ENCODE measurements at places on chromosomes 13 and 19.

DNA sequence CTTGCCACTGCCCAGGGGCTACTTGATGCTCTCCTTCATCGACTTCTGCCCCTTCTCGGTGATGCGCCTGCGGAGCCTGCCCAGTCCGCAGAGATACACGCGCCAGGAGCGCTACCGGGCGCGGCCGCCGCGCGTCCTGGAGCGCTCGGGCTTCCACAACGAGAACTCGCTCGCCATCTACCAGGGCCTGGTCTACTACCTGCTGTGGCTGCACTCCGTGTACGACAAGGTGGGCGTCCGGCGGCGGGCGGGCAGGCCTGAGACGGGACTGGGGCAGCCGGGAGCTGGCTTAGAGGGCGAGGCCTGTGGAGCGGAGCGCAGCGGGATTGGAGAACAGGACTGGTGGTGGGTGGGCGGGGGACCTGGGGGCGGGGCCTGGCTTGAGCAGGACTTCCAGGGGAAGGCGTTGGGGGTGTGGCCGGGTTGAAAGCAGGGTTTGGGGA, 12.7 kb upstream of the PSMD8 start:
- DNase-seq = peak; percentile 89

DNA sequence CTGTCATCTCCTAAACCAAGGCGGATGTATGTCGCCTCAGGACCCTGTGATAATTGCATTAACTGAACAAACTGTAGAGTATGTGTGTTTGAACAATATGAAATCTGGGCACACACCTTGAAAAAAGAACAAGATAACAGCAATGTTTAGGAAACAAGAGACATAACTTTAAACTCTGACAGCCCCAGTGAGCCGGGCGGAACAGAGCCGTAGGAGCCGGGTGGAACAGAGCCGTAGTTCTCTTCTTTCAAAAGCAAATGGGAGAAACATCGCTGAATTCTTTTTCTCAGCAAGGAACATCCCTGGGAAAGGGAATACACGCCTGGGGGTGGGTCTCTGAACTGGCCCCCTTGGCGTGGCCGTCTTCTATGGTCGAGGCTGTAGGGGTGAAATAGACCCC, 31.8 kb upstream of the ZNF675 start:
- no peak for DNase-seq

GRCh38 chr13:112572366-112572765, 15.6 kb downstream of the TUBGCP3 start:
- no peak for DNase-seq

GRCh38 chr19:18408053-18408476, 10.6 kb upstream of the LRRC25 start:
- no peak for DNase-seq

DNA sequence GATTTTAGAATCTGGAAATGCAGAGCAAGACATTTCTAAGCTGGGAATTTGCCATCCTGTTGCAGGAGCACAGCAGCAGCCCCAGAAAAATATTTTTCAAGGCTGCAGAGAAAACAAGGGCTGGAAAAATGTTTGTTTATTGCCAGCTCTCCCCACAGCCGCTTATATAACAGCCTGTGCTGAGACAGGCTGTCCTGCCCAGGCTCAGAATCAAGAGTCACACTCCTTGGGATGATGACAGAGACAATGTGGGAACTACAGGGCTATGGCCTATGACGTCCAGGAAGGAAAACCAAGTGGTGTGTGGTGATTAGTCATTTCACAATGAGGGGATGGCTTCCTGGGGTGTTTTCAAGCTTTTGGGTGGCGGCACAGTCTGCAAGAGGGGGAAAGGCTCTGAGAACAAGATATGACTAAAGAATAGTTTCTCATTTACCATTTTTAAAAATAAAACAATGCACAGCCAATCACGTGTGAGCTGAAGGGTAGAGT, 136.3 kb upstream of the SERP2 start:
- DNase-seq = no peak

DNA sequence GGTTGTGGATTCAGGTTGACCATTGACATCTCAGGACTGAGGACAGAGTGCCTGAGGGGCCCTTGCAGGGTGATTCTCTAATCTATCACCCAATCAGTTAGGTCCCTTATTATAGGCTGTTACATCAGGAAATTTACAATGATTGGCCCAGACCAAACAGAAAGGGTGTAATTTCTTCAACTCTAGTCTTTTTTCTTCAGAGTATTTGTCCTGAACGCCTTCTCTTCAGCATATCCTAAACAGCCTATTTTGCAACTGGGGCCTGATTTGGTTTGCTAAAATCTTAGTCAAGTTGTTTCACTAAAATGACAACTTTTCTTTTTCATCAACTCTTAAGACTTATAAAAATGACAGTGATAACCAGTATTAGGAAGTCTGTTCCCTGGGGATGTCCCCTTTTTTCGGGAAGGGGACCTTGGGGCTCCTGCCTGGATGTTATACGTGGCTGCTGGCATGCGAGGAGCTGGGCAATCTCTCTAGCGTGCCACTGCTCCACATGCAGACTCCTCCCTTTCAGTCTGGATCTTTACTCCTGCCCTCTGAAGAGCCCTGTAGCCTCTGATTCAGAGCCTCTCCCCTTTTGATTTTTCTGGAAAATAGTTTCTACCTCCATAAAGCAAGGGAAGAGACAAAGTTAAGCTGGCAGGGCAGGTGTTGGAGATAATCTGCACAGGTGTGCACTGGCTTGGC, 19.6 kb upstream of the GTF2F2 start:
- no peak for DNase-seq

DNA sequence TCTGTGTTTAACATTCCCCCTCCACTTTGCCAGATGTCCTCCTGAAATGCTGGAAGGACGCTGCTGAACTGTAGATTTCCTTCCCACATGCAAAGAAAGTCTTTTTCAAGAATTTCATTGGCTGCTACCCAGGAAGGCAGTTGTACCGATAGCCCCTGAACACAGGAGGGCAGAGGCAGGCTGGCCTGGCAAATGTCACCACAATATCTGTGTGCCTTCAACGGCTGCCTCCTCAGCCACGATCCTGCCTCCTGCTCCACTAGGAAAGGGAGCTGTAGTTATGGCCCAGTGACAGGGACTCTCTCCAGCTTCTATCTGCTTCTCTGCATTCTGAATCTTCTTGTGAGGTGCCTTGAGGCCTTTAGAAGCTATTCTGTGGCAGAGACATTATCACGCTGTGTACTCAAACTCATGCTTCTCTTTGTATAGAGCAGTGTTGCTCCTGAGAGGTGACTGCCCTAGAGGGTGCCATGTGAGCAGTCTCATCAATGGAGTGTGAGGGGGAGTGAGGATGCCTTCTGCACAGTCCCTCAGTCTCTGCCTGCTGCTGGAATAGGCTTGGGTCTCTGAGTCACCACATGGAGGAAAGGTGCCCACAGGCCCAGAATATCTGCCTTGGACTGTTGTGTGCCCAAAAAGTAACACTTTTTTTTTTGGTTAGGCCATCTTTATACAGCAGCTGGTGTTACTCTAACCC, 279.8 kb downstream of the DNAJC15 start:
- DNase-seq = peak; percentile 12

GRCh38 chr19:10611907-10612306, 13.4 kb upstream of the SLC44A2 start:
- no peak for DNase-seq

- DNase-seq = no peak
These were observed 22.4 kb upstream of the ARHGEF18 start for GRCh38 chr19:7326105-7326877.

DNA sequence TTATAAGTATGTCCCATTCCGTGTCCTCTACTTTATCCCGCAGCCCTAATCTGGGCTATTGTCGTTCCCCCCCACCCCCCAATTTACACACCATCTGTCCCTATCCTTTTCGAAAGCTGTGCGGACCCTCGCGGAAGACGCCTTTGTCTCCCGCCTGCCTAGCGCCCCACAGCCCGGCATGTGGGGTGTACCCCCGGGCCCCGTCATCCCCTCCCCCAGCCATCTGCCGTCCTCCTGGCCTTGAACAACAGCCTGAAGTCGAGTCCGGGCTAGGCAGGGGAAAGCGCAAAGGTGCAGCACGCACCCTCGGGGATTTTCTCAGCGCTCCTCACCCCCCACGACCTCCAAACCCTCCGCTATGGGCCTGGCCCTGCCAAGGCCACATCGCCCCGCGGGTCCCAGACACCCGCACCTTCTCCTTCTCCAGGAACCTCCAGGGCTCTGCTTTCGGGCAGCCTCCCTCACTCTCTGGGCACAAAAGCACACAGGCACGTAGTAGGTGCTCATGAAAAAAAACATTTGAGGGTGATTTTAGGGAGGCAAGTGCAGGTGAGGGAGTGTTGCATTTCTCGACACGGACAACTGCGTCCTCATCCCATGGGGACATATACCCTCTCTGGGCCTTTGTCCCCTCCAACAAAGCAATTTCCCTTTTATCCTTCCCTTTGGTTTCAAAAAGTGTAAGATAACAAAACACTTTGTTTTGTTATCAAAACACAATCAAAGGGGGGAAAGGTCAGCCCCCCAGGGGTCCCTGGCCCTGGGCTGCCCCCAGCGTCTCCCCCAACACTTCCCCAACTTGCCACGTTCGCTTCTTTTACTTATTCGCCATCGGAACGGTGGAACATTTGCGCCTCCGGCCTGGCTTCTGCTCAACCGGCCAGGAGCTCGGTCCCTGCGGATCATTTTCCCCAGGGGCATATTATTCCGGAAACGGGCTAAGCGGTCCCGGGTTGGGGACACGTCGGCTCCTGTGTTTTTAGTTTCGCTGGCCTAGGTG, 16.4 kb downstream of the CCDC124 start:
- no peak for DNase-seq

- DNase-seq = no peak
These were observed 15.2 kb upstream of the CPB2 start for GRCh38 chr13:46119883-46120614.

GRCh38 chr19:41373993-41374392, 2.3 kb upstream of the TMEM91 start:
- peak; percentile 94 for DNase-seq

DNA sequence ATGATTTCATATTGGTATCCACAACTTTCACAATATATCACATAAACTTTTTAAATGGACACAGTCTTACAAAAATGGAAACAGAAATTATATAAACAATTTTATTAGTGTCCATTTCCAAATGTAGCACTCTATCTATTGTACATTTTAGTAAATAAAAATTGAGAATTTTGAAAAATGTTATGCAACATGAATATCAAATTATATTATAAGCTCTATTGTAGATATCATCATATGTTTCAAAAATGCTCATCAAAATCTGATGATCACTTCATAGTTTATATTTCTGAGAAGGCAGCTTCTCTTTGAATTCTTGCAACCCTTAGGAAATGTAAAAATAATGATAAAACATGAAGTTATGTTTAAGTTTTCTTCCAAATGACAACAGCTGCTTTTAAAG, 1928.6 kb downstream of the PCDH9 start:
- no peak for DNase-seq

DNA sequence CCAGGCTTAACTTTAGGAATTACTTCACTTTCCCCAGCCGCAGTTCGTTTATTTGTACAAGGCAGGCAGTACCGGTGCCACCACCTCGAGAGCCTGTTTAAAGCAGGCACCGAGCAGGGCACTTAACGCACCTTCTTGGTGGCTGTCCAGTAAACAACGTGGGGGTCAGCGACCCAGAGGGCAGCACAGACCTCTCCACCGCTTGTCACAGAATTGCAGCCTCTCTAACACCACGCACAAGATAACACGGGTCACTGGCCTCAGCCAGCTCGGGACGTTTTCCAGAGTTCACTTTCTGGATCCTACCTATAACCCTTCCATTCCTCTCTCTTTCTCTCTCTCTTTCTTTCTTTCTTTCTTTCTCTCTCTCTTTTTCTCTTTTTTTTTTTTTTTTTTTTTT, 16.8 kb upstream of the ELAVL1 start:
- DNase-seq = no peak

DNA sequence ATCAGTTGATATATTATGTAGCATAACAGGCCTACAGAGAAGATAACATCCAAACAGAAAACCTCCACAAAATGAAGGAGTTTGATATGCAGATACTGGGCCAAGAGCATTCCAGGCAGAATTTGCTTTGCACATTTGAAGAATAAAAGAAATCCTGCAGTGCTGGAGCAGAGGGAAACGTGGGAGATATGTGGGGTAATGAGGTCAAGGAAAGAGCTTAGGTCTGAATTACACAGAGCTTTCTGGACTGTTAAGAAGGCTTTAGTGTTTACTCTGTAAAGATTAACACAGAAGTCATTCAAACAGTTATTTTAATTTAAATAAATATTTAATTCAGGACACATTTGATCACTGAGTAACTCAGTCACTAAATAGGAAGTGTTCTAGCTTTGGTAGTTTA, 692.7 kb downstream of the PCDH9 start:
- DNase-seq = no peak

DNA sequence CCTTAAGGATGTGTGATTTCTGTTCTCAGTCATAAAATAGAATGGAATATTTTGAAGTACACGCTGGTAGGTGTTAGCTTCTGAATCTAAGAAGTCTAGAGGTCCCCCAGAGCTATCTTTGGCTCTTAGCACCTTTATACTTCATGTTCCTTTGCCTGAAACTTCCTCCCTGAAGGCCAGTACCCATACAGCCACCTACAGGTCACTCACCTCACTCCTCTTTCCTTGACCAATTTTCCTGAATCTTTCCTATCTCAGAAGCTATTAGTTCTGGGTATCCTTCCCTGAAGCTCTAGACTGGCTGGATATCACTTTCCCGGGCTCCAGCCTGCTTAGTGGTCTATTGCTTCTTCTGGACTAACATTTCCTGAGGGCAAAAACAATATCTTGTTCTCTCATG, 93.4 kb upstream of the EDNRB start:
- no peak for DNase-seq

GRCh38 chr13:48728226-48728625, 74.5 kb downstream of the CYSLTR2 start:
- DNase-seq = no peak

DNA sequence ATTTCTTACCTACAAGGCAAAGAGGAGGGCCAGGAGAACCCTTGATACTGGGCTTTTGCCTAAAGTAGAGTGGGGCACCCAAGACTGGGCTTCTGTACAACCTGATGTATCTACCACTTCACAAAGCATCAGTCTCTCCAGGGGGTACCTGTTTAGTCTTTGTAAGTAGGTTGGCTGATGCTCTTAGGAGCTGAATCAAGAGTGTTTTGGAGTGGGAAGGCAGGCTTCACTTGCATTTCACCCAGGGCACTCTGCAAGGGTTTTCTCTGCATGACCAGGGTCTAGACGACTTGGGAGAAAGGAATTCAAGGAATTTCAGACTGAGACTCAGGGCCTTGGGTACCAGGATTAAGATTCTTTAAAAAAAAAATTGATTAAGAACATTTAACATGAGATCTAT, 361.5 kb downstream of the RFC3 start:
- DNase-seq = no peak

GRCh38 chr13:40271271-40271885, 395.1 kb downstream of the FOXO1 start:
- no peak for DNase-seq

DNA sequence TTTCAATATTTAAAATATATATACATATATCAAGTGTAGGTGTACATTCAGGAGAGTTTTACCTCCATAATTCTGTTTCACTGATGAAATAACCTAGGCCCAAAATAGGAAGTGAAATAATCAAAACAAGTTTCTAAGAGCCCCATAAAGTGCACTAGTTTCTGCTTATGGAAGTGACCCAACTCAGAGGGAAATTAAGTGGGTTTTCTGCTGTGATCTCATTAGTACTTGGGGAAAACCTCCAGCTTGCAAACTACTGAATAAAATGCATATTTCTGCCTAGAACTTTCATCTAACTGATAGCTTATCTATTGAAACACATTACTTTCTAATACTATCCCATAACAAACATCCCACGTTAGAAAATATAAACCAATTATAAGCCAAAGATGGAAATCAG, 45.4 kb upstream of the MIR17HG start:
- no peak for DNase-seq
